Smooth muscle cell of the brain vasculature (primary cell): ENCODE measurements at places on chromosomes 7 and 10.

GRCh38 chr7:927031-927671, 27.3 kb downstream of the ADAP1 start:
- no peak for DNase-seq

- no peak for DNase-seq
Observed at GRCh38 chr10:119652361-119652730, 1.2 kb downstream of the BAG3 start.

DNA sequence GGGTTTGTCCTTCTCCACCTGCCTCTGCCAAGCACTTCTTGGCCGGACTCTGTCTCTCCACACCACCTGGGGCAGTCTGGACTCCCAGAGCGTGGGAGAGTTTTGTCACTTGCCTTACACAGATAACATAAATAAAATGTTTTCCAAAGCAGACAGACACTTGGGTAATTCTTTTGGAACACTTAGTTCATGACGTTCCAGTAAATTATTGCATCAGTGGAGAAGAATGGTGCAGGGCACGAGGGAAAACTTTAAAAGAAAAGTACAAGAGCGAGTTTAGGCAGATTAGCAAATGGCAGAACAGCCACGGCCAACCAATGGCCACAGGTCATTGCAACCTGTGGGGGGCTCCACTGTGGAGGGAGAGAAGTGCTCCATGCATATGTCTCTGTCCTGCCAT, 170.6 kb upstream of the GRB10 start:
- no peak for DNase-seq

- no peak for DNase-seq
Observed at GRCh38 chr10:24114556-24114955, 94.4 kb upstream of the KIAA1217 start.

DNA sequence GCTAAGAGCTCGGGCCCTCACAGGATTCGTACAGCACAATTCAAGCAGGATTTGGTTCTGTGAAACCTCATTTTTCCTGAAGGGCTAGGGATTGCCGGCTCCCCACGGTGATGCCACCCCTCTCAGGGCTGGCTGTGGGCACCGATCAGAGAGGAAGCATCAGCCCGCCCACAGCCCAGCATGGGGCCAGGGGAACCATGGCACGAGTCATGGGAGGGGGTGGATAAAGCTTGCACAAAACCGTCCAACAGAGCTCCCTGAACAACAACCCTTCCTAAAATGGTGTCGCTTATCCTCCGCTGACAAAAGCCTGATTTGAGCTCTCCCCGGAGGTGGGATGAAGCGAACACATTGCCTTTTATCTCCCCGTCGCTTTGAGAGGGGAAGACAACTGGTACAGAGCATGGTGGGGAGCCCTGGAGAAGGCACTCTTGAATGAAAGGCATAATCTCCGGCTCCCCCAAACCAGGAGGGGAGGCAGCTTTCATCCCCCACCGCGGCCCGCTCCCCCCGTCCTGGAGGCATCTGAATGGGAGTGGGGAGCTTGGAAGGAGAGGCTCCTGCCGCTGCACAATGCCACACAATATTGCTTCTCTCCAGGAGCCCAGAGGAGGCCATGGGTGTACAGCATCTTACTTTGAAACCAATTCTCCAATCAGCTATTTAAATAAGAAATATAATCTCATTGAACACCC, 144.0 kb downstream of the RPS24 start:
- DNase-seq: no peak

GRCh38 chr7:72394016-72394415, 18.1 kb downstream of the CALN1 start:
- no peak for DNase-seq

DNA sequence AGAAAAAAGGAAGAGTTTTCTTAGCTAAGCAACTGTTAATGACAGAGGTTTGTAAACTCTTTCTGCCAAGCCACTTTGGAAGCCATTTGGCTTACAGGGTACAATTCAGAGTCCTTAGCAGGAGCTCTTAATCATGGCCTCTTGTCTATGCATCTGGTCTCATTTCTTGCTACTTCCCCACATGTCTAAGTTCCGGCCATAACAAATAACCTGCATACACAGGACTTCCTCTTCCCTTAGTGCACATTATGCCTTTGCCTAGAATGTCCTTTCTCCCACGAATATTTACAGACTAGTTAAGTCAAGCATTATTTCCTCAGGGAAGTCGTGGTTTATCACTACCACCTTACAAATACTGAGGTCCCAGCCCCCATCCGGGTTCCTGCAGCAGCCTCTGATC, 8.6 kb upstream of the UPF2 start:
- DNase-seq: no peak

DNA sequence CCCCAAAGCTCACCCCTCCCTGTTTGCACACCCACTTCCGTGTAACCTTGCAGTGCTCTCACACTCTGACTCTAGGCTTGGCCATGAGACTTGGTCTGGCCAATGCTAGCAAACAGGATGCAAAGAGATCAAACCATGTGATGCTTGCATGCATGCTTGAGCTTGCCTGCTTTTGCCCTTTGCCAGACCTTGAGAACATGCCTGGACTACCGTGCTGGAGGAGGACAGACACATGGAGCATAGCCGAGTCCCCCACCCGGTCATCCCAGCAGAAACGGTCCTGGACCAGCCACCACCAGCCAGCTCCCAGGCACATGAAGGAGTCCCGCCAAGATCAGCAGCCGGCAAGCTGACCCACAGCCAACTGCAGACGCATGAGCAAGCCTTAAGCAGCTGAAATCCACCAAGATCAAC, 23.4 kb downstream of the PYROXD2 start:
- no peak for DNase-seq
